CD8-positive, alpha-beta memory T cell (primary cell): ENCODE measurements at places on chromosomes 6 and 20. TPM values are rescaled to one million over a fixed set of nuclear protein-coding genes. Genes with fewer than 3 reads are reported as not detected.

The NMBR gene
- not detected for total RNA-seq

The SLC44A4 gene
- total RNA-seq, result not detected

The TAP1 gene
- total RNA-seq, result 407 TPM

The COL19A1 gene
- 0.07 TPM for total RNA-seq

The MUC21 gene
- not detected for total RNA-seq

The SPEF1 gene
- 0.13 TPM for total RNA-seq

The XKR7 gene
- total RNA-seq, result not detected

The GPLD1 gene
- total RNA-seq, result 0.64 TPM

The HEY2 gene
- 0.09 TPM for total RNA-seq

GRCh38 chr20:40331807-40332560 is 357.1 kb downstream of the MAFB start:
- DNase-seq, result no peak

DNA sequence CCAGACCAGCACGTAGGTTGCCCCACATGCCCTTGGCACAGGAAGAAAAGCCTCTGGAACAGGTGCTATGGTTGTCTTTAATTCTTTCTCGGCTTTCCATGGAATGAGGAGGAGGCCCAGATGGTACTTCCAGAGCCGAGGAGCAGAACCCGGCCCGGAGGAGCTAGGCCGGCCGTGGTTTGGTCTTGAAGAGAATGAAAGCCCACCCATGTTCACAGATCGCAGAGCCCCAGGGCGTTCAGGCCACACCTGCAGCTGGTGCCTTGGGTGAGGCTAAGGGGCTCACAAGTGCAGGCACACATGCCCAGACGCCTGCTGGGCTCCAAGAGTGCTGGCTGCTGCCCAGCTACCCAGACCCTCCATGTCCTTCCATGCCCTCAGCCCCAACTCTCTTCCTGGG is 20.0 kb downstream of the EDN3 start:
- no peak for DNase-seq

DNA sequence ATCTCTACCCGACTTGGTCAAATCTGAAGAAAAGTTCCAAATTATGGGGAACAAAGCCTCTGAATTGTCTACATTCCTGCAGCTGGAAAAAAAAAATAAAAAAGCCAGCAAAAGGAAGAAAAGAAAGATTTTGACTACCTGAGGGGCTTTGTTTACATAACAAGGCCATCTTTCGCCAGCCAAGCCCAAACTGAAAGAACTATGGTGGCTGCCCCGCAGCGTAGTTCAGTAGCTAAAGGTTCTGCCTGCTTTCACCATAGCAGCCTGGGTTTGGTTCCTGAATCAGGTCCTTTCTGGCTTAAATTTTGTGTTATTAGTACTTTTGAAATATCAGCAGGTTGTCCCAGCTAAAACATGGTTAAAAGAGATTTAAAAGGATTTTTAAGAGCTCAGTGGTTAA is 35.4 kb downstream of the ZNF133 start:
- DNase-seq, result no peak

DNA sequence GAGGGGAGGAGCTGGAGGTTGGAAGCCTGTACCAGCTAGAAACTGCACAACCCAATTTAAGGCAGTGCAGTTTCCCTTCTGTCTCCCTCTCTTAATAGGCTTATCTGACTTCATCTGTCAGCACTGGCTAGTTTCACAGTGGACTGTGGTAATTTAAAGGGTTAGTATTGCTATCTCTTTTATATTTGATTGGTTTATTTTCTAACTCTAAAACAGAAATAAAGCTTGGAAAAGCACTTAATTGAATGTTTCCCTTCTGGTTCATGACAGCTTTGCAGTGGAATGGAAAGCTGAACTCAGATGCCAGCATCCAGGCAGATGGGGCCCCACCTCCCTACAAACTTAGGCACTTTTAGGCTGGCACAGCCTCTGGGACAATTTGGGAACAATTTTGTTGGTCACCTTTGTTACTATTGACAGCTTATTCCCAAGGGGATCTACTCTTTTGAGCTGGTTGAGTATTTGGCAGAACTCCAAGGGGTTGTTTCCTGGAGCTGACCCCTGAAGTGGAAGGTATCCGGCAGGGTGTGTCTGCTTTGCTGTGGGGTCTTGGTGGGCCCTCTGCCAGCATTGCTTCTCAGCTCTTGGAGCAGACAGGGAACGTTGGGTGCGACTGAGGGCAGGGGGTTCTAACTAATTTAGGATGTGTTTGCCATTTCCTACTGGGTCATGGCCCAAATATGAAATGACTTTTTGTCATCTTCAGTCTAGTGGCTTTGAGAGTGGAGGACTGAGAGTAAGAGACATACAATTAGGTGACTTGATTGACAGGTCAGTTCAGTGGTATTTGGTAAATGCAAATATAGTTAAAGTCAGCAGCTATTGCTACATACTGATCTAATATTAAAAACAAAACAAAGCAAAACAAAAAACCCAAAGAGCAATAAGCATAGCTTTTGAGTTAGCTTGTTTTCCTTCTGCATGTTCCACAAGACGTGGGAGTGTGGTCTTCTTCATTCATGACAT is 9.3 kb downstream of the SH3BGRL2 start:
- no peak for DNase-seq

DNA sequence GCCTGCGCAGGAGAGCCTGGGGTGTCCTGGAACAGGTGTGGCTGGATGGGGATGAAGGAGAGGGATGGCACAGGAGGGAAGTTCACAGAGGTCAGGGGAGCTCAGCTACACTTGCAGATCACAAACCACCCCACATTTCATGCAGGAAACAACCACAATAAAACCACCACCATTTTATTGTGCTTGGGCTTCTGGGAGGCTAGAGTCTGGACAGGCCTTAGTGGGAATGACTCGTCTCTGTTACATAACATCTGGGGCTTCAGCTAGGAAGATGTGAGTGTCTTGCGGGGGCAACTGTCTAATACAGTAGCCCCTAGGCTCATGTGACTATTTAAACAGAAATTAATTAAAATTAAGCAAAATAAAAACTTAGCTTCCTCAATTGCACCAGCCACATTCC is 33.4 kb downstream of the SNX5 start:
- DNase-seq, result no peak

DNA sequence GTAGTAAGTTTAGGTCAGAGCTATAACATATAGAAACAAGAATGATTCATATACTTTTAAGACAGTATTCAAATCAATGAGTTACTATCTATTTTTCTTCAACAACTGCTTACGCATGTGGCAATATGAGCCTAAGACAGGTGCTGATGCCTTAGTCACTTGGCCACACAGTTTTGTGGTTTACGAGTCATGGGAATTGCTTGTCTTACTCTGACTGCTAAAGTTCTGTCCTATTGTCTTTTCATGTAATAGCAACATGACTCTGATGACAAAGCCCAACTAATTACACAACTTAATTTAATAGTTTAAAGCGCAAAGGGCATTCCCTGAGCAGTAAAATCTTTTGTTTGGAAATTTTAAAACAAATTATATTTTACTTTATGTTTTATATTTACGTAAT is 159.3 kb upstream of the CENPW start:
- no peak for DNase-seq

DNA sequence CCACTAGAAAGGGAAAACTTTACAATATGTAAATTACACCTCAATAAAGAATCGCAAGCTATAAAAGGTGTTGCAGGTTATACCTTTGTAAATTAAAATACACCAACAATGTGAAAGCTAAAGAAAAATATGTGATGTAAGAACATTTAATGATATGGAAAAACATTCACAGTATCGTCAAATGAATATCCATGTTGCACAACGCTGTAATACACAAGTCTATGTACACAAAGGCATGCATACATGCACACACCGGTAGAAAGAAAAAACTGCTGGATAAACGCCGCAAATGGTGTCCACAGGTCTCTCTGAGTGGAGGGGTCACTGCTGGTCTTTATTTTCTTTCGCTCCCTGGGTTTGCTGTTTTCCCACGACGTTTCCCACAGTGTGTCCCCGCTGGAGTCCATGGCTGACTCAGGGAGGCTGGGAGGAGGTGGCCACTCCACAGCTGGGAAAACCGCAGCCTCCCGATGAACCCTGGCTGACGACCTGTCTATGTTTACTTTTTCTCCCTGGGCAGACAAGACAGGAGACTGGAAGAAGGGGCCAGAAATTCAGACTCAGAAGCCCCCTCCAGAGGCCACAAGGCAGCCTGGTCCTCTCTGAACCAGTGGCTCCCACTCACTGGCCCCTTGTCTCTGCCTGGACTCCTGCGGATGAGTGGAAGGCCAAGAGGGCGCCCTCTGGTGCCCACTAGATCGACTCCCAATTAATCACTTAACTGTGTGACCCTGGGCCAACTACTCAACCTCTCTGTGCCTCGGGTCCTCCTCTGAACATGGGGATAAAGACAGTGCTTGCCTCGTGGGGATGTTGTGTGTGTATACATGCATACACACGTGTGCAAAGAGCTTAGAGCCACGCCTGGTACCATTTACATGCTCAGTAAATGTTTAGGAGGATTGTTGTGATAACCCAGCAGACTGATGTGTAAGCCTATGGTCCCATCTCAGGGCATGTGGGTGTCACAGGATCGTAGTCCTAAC is 12.8 kb upstream of the BPI start:
- DNase-seq, result no peak

DNA sequence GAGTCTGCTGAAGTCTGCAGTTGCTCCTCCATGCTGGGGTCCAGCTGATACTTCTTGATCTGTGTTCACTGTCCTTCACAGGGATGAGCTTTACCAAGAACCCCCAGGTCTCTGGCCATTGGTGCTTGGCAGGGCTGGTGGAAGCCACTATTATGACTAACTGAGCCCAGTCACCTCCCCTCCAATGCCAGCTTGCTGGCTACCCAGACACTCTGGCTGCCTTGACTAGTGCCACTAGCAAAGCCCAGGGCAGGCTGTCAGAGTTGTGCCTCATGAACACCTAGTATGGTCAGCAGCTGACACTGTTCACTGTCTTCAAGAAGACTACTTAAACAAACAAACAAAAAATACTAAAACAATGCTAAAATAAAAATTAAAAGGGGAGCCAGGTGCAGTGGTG is 8.8 kb downstream of the ASIP start:
- DNase-seq, result no peak

DNA sequence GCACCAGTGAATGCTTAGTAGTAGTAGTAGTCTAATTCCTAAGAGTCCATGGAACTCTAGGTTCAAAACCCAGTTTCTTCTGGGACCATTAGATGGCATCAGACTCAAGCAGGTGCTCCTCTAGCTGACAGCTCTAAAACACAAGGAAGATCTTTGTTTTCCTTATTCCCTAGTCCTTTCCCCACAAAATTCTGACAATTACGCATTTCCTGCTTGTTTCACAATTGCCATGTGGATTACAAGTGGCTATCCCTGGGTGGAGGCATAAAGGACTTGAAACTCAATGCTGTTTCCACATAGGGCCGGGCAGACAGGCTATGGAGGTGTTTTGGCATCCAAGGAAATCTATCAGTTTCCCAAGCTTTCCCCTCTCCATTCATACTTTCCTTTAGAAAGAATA is 9.2 kb upstream of the HLA-DOB start:
- no peak for DNase-seq

GRCh38 chr6:35489995-35490791 is 6.7 kb downstream of the TEAD3 start:
- DNase-seq, result no peak

DNA sequence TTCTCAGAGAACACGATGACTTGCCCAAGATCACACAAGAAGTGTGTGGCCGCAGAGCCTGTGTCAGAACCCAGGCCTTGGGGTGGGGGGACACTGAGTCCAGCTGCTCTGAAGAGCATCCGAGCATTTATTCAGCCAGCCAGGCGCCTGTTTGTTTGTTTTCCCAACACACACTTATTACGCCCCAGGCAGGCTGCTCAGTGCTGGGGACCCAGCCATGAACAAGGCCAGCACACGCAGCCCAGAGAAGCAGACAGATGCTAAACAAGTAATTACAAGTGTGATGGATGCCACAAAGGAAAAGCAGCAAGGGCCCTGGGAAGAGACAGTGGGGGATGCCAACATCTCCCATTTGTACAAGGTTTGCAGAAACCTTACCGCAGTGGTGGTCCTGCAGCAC is 19.4 kb upstream of the SIRPA start:
- no peak for DNase-seq

GRCh38 chr20:49948809-49949507 is 12.8 kb downstream of the RNF114 start:
- DNase-seq, result no peak

DNA sequence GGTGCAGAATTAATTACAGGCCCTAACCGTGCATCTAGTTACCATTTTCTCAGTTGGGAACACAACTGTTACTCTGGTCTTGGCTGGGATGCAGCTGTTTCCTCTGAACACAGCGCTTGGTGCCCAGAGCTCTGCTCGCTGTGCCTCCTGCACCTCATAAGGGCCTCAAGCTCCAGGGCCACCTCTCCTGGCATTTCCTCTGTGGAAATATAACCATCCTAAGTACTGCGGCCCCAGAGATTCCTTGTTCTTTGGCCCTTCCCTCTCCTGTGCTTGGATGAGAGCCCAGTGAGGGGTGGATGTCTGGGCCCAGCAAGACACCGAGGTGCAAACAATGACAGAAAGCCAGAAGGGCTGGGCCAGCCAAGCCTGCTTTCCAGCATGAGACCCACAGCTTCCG is 169.9 kb upstream of the CST7 start:
- no peak for DNase-seq

GRCh38 chr20:46013829-46014516 is 5.3 kb downstream of the MMP9 start:
- peak; percentile 53 for DNase-seq

GRCh38 chr6:132418235-132418965 is 17.1 kb upstream of the MOXD1 start:
- no peak for DNase-seq

DNA sequence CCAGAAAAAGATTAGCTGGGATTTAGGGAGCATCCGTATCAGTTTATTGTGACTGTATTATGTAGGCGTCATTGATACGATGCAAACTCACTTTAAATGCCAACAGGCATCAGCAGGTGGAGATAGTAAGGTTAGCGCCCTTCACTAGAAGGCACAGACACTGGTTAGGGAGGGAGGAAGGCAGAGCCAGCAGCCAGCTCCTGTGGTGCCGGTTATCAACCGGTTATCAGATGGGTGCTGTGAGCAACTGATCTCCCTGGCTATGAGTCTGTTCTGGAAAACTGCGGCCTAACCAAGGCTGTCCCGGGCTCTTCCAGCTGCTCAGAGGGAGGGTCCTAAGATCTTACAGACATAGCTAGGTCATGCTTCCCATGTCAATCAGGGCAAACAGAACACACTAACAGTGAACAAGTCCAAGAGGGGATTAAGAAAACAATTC is 47.5 kb upstream of the CD93 start:
- DNase-seq, result no peak
